ENCODE measurements at places on chromosomes 5 and 9. TPM values are rescaled to one million over a fixed set of nuclear protein-coding genes. Genes with fewer than 3 reads are reported as not detected.
A peak's percentile ranks its signal among the peaks of the same experiment; 100 is the strongest.

The RASGRF2 gene
- 0.33 TPM for total RNA-seq

GRCh38 chr5:136080113-136080482 lies 51.3 kb downstream of the TGFBI start:
- no peaks in the 10 kb centered on the region for H3K4me1 ChIP-seq
- no peaks in the 10 kb centered on the region for H3K36me3 ChIP-seq
- DNase-seq, result peak; percentile 50
- no peaks in the 10 kb centered on the region for H3K27me3 ChIP-seq

GRCh38 chr9:109001275-109001676 lies 12.0 kb downstream of the CTNNAL1 start:
- H3K36me3 ChIP-seq, result no peaks in the 10 kb centered on the region
- no peaks in the 10 kb centered on the region for H3K27me3 ChIP-seq
- H3K4me1 ChIP-seq, result peaks cover 67% of the 10 kb centered on the region
- H3K27ac ChIP-seq, result no peak overlapping the region
- no peak overlapping the region for H3K4me3 ChIP-seq

The GABBR2 gene
- 0.70 TPM for total RNA-seq

- no peak overlapping the region for H3K27ac ChIP-seq
- no peak for DNase-seq
- peaks cover 28% of the 10 kb centered on the region for H3K4me1 ChIP-seq
- no peaks in the 10 kb centered on the region for H3K36me3 ChIP-seq
- H3K27me3 ChIP-seq, result no peaks in the 10 kb centered on the region
- H3K4me3 ChIP-seq, result no peak overlapping the region
Measured at GRCh38 chr5:125483609-125484008, 737.2 kb upstream of the ZNF608 start.

The IRF1 gene
- total RNA-seq, result 33.1 TPM

The SURF6 gene
- total RNA-seq, result 21.0 TPM

DNA sequence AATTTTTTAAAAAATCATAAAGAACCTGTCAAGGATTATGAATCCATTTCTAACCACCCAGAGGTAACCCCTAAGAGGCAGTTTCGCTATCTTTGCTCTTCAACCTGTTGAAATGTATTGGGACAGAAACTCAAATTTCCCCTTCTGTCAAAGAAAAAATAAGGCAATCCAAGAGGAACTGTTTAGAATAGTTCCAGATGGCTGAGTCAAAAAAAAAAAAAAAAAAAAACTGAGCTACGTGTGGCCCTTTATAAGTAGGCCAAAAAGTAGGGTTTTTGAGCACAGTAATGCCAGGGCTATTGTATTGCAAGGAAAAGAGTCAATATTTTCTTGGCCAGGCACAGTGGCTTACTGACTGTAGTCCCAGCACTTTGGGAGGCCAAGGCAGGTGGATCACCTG lies 94.9 kb downstream of the RAD23B start:
- no peaks in the 10 kb centered on the region for H3K4me1 ChIP-seq
- no peaks in the 10 kb centered on the region for H3K36me3 ChIP-seq
- no peak overlapping the region for H3K27ac ChIP-seq
- DNase-seq, result no peak
- no peaks in the 10 kb centered on the region for H3K27me3 ChIP-seq

DNA sequence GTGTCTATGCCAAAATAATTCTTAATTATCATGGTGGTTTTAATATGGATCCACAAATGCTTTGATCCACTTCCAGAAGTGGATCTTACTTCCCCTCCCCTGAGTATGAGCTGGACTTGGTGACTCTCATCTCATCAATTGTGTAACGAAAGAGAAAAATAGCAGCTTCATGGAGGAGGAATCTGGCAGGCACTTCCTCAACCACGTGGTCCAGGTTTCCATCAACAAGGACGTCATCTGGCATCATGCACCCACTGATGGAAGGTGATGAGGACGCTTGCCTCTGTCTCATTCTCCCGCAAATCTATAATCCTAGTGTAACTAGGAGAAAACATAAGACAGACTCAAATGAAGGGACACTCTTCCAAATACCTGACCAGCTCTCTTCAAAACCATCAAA lies 54.6 kb upstream of the S1PR3 start:
- H3K4me1 ChIP-seq, result no peaks in the 10 kb centered on the region
- no peaks in the 10 kb centered on the region for H3K27me3 ChIP-seq
- H3K4me3 ChIP-seq, result no peak overlapping the region
- no peak overlapping the region for H3K27ac ChIP-seq
- peak; percentile 31 for DNase-seq
- no peaks in the 10 kb centered on the region for H3K36me3 ChIP-seq

- no peak overlapping the region for H3K27ac ChIP-seq
- H3K36me3 ChIP-seq, result no peaks in the 10 kb centered on the region
- no peak overlapping the region for H3K4me3 ChIP-seq
- no peaks in the 10 kb centered on the region for H3K4me1 ChIP-seq
- DNase-seq, result no peak
Measured at GRCh38 chr9:127136081-127136879, 13.8 kb upstream of the ANGPTL2 start.

The GFPT2 gene
- total RNA-seq, result 16.9 TPM

GRCh38 chr5:143121135-143121475 lies 282.4 kb downstream of the NR3C1 start:
- no peak for DNase-seq
- no peak overlapping the region for H3K4me3 ChIP-seq
- H3K27me3 ChIP-seq, result no peaks in the 10 kb centered on the region

DNA sequence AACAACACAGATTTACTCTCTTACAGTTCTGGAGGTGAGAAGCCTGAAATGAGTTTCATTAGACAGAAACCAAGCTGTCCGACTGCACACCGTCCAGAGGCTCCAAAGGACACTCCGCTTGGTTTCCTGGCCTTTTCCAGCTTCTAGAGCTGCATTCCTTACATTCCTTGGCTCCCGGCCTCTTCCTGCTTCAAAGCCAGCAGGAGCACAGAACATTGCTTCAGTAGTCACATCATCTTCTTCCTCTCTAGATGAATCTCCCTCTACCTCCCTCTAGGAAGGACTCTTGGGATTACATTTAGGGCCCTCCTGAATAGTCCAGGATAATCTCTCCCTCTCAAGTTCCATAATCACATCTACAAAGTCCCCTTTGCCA lies 213.3 kb downstream of the CDK5RAP2 start:
- DNase-seq, result peak; percentile 42
- H3K4me1 ChIP-seq, result no peaks in the 10 kb centered on the region
- H3K27me3 ChIP-seq, result no peaks in the 10 kb centered on the region
- no peak overlapping the region for H3K27ac ChIP-seq

The PDCD1LG2 gene
- 5.5 TPM for total RNA-seq

The CMYA5 gene
- 0.11 TPM for total RNA-seq

GRCh38 chr5:157372472-157372822 lies 87.6 kb upstream of the NIPAL4 start:
- no peaks in the 10 kb centered on the region for H3K27me3 ChIP-seq
- no peak overlapping the region for H3K4me3 ChIP-seq
- no peaks in the 10 kb centered on the region for H3K4me1 ChIP-seq
- no peaks in the 10 kb centered on the region for H3K36me3 ChIP-seq
- DNase-seq, result no peak

DNA sequence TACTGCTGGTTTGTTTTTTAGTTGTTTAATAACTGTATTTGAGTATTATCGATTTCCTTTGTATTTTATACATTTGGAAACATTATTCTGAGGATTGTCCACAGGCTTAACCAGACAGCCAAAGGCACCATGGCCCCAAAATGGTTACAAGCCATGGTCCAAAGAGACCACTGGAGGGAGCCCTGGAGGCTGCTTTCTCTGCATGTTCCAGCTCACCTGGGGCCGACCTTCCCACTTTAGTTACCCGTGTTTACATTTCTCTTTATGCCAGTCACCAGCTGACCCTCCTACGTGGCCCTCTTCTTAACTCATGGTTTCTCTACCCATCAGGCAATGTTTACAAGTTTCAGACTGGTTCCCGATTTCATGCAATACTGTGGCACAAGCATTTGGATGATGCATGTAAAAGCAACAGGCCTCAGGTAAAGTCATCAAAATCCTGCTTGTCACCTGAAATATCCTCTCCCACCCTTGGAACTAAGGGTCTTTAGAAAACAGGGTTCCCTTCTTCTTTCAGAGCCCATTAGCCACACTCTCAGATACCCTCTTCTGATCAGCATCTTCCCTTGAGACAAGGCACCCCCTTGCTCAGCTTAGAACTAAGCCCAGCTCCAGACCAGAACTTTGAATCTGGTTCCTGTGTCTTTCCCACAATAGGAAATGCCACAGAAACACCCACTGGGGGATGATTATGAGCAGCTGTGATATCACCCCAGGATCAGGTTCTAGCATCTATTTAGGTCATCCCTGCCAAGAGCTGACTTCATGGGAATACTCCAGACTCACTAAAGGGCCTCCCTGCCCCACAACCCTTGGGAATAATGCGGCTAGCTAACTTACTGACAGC lies 49.9 kb upstream of the GARNL3 start:
- H3K27me3 ChIP-seq, result no peaks in the 10 kb centered on the region
- DNase-seq, result peak; percentile 75
- H3K36me3 ChIP-seq, result no peaks in the 10 kb centered on the region
- no peak overlapping the region for H3K4me3 ChIP-seq
- no peaks in the 10 kb centered on the region for H3K4me1 ChIP-seq

The LRRTM2 gene
- total RNA-seq, result not detected

The KIF20A gene
- 1.6 TPM for total RNA-seq

The CDC20B gene
- total RNA-seq, result not detected

- no peak for DNase-seq
- H3K36me3 ChIP-seq, result no peaks in the 10 kb centered on the region
- no peak within 1 kb of the TSS for H3K27ac ChIP-seq
Measured at GRCh38 chr5:176609724-176610434, at the start of gene GPRIN1. TSS of gene GPRIN1 (minus strand) at chr5:176610156. CDS start at chr5:176599834, 10,322 bp downstream.

DNA sequence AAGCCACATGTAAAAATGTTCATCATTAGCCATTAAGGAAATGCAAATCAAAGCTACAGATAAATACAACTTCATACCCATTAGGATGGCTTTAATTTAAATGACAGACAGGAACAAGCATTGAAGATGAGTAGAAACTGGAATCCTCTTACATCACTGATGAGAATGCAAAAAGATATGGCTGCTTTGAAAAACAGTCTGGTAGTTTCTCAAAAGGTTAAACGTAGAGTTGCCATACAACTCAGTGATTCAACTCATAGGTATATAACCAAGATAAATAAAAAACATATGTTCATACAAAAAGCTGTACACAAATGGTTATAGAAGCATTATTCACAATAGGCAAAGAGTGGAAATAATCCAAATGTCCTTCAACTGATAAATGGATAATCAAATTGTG lies 228.8 kb upstream of the ZNF462 start:
- H3K4me1 ChIP-seq, result no peaks in the 10 kb centered on the region
- no peak overlapping the region for H3K4me3 ChIP-seq
- no peaks in the 10 kb centered on the region for H3K27me3 ChIP-seq
- H3K36me3 ChIP-seq, result no peaks in the 10 kb centered on the region
- DNase-seq, result no peak

DNA sequence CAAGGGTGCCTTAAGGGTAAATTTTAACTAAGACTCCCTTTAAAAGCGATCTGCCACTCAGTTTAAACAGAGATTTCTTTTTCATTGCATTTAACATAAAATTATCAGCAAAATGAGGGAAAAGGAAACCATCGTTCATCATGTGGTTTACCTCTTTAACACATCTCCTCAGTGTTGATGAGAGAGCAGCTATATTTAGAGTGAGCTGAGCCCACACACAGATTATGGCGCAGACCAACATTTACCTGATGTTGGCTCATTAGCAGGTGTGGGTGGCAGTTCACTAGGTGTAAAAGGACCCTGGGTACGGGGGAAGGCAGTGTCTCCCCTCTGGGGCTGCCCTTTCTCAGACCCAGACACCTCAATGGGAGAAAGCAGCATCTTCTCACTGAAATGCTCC lies 149.8 kb downstream of the ENTREP1 start:
- no peak for DNase-seq
- no peak overlapping the region for H3K4me3 ChIP-seq
- no peak overlapping the region for H3K27ac ChIP-seq
- H3K36me3 ChIP-seq, result no peaks in the 10 kb centered on the region
- H3K4me1 ChIP-seq, result no peaks in the 10 kb centered on the region

DNA sequence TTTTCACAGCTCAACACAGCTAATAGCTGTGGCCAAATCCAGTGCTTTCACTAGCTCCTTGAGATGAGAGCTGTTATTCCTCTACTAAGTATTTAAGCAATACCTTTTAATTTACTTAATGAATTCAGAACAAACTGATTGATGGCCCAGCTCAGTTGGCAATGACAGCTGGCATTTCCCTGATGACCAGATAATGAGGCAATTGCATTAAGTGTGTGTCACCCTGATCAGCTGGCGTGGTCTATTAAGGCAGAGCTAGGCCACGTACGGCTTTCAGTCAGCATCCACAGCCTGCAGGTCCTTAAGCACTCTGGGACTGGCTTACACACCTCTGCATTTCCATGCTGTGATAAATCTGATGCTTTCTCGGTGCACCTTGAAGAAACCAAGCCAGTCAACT lies 34.4 kb downstream of the TTLL11 start:
- no peak for DNase-seq
- no peaks in the 10 kb centered on the region for H3K36me3 ChIP-seq
- H3K27ac ChIP-seq, result no peak overlapping the region
- no peak overlapping the region for H3K4me3 ChIP-seq

- no peak overlapping the region for H3K4me3 ChIP-seq
- DNase-seq, result no peak
- H3K27ac ChIP-seq, result no peak overlapping the region
- H3K4me1 ChIP-seq, result peaks cover 73% of the 10 kb centered on the region
- H3K27me3 ChIP-seq, result no peaks in the 10 kb centered on the region
Measured at GRCh38 chr9:33148367-33149014, 18.6 kb downstream of the B4GALT1 start.

DNA sequence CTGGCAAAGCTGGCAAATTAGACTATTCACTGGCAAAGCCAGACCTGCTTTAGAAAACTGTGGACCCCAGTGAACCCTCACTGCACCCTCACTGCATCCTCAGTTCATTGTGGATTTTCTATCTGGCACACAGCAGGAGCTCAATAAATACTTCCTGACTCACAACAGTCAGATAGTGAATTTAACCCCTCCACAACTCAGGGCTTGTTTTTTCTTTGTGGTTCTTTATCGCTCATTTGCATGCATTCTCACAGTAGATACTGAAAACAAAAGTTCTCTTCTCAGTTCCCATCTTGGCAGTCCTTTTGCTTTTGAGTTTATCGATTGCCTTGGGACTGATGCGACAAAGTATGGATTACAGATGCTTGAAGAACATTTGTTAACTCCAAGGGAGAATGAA lies 99.8 kb downstream of the ACTL7B start:
- no peaks in the 10 kb centered on the region for H3K36me3 ChIP-seq
- H3K4me3 ChIP-seq, result no peak overlapping the region
- H3K27ac ChIP-seq, result no peak overlapping the region
- DNase-seq, result no peak

Data from adrenal gland (tissue), 19 donors.